ENCODE measurements at places on chromosomes 5 and 9. TPM values are rescaled to one million over a fixed set of nuclear protein-coding genes. Genes with fewer than 3 reads are reported as not detected.

DNA sequence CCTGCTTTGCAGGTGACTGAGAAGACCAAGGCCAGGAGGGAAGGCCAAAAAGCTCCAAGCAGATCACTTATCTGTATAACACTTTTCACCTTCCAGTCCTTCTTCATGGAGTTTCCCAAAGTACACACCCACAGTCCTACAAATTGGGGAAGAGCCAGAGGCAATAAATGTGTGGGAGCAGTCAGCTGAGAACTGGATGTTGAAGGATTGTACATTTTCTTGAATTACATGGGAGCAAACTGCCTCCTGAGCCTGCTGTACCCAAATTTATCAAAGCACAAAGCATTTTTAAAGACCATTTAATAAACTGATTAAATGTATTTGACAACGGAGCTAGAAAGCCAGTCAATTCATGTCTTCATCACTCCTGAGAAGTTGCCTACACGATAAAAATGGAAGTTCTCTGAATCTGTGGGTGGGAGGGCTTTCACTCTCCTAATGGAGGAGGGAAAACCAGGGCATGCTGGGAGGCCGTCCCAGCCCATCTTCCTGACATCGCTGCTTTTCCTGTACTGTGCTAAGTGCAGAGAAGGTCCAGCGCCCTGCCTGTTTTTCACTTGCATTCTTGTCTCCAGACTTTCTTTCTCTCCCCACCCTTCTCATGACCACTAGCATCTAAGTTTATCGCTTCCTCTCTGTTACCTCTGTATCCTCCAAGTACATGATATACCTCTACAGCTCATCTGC, 79.0 kb downstream of the KCNIP1 start:
- no peak for DNase-seq

- DNase-seq = no peak
Observed at GRCh38 chr9:73269430-73270101, 117.9 kb downstream of the ANXA1 start.

- peak; percentile 35 for DNase-seq
Observed at GRCh38 chr9:19720377-19720776, 68.5 kb downstream of the SLC24A2 start.

GRCh38 chr5:175896301-175897040, 25.1 kb downstream of the CPLX2 start:
- no peak for DNase-seq

- no peak for DNase-seq
Observed at GRCh38 chr5:133775584-133776304, 163.4 kb upstream of the FSTL4 start.

- DNase-seq = no peak
Observed at GRCh38 chr5:147613359-147613758, 103.5 kb upstream of the DPYSL3 start.

DNA sequence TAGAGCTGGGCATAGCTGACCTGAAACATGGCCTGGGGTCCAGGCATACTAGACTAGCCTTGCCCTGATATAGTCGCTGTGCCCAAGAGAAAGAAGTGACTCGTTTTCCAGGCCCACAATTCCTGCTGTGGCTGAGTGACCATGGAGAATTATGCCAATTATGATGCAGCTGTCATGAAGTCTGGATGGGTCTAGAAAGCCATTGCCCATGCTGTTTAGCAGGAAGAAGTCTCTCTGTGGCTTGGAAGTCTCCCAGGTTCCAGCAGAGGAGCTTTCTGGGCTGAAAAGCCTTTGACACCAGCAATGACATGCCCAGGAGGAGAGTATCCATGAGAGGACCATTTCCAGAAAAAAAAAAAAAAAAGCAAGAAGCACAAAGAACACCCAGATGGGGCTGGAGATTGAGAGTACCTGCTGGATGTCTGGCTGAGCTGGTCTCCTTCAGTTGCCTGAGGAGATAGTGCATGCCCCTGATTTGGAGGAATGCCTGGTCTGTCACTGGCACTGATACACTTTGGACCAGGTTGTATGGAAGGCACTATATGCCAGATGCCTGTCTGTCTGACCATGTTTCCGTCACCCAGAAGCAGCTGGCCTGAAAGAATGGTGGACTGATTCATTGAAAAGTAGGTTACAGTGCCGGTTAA, 128.0 kb upstream of the EPB41L4A start:
- no peak for DNase-seq

DNA sequence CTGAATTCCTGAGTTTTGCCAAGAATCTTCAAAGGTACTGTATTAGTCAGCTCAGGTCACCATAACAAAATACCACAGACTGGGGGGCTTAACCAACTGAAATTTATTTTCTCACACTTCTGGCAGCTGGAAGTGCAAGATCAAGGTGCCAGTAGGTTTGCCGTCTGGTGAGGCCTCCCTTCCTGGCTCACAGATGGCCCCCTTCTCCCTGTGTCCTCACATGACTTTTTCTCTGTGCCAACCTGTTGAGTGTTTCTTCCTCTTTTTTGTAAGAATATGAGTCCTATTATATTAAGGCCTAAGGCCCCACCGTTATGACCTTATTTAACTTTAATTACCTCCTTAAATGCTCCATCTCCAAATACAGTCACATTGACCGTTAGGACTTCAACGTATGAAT, 156.1 kb upstream of the KIF2A start:
- DNase-seq = no peak

DNA sequence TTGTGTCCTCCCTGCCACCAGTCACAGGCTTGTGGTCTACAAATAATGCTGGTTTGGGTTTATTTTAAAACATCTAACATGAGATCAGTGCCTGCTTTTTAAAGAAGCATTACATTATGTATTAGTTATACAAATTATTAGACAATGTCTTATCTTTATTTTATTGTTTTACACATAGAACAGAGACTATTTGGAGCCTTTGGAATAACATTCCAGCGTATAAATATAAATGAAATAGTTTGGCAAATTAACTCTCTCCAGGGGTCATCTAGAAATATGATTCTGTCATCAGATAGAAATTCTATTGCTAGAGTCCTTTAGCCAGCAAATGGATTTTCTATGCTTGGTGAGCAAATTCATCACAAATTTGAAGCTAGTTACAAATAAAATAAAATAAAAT, 22.4 kb downstream of the MAP1B start:
- DNase-seq = no peak

Gene NUDT2
- total RNA-seq = 19.8 TPM

DNA sequence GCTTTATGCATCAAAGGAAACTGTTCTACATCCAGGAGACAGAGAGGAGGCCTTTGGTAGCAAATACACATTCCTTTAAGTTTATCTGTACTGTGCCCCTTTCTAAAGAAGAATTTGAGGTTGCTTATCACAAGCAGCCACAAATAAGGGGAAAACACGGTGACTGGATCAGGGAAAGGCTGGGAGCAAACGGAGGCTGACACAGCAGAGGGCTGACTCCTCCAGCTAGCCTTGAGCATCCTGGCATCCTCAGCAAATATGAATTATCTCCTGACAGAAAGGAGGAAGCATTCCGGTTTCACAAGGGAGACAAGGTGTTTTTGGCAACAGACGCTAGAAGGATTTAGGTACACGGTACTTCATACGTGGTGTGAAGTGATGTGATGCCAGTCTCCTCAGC, 133.5 kb downstream of the DCP2 start:
- no peak for DNase-seq

- no peak for DNase-seq
Observed at GRCh38 chr5:1164696-1165630, 36.4 kb upstream of the SLC6A19 start.

Gene ITGA1
- total RNA-seq = 3.0 TPM

GRCh38 chr5:74903165-74903787, 37.1 kb upstream of the FAM169A start:
- DNase-seq = peak; percentile 3

GRCh38 chr5:14145435-14146334, 2.5 kb downstream of the TRIO start:
- DNase-seq = no peak

GRCh38 chr5:59547731-59548130, 345.8 kb downstream of the PDE4D start:
- no peak for DNase-seq

DNA sequence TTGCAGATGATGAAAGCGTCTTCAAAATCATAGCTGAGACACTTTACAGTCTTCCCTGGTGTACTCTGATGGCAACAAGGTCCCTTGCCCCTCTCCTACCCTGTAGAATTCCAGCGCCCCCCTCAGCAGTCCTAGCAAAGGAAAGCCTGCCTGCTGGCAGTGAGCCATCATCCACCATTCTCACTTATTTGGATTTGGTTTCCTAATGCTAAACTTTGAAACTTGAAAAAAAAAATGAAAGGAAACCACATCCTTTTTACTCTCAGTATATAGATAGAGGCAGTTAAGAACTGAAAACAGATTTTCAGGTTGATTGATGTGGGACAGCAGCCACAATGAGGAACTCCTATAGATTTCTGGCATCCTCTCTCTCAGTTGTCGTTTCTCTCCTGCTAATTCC, at the start of gene GZMA:
TSS of gene GZMA (plus strand) at position 299 of the 400 bp plus-strand sequence. CDS start at position 336, 37 bp downstream.
- no peak for DNase-seq

GRCh38 chr9:79657891-79658290, 86.1 kb downstream of the TLE4 start:
- no peak for DNase-seq

DNA sequence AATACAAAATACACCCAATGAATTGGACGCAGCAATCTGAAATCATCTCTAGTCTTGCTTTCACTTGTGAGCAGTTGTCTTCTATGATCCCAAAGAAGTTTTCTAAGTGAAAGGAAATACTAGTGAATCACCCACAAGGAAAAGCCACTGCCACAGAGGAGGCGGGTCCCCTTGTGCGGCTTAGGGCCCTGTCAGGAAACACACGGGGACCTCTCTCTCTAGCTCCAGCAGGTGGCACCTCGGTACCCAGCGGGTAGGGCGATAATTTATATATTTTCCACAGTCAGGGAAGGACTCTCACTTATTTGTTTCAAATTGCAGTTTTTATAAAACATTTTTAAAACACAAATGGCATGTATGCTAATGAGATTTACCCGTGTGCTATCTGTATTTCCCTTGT, 417.1 kb downstream of the KDM4C start:
- DNase-seq = no peak

Gene ZNF454
- total RNA-seq = 0.26 TPM

Gene SLC4A9
- not detected for total RNA-seq

Gene STPG3
- total RNA-seq = 0.26 TPM

- DNase-seq = no peak
Observed at GRCh38 chr9:13717322-13718054, 438.0 kb upstream of the MPDZ start.

- DNase-seq = no peak
Observed at GRCh38 chr5:38752012-38752536, 93.7 kb upstream of the OSMR start.

DNA sequence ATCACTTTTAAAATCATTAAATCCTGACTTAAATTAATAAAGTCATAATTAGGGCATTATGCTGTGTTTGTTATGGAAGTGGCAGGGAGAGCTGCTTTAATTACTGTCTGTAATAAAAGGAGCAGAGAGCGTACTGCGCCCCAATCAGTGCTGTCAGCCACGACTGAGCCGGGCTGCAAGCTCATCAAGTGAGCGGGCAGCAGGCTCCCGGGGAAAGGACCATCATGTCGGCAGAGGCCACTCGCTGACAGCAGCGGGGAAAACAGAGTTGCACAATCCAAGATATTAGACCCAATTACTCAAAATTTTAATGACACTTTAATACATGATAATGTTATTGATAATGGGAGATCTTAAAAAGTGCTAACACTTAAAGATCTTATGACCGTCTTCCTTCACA, 181.6 kb downstream of the AP3B1 start:
- DNase-seq = no peak

DNA sequence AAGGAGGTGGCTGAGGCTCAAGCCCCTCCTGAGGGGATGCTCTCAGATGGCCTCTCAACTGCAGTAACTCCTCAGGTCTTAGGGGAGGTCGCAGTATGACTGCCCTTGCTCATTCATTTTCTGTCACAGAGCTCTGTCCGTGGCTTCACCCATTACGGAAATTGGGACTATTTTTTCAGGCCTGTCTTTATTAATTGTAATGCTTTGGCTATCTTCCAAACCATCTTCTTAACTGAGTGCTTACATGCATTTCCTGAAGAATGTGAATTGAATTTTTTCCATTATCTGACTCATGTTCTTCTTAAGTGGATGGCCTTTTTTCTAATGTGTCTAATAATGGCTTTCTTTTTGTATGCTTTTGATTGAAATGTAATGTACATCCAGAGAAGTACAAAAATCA, 36.4 kb upstream of the SV2C start:
- no peak for DNase-seq

Gene WDR55
- total RNA-seq = 23.6 TPM

Gene LHX2
- 0.19 TPM for total RNA-seq

Gene RXRA
- total RNA-seq = 40.0 TPM
